SK-N-SH treated with all-trans-retinoic acid at 6 μM for 48 hours (cell line): ENCODE measurements at places on chromosomes 5 and 9.

DNA sequence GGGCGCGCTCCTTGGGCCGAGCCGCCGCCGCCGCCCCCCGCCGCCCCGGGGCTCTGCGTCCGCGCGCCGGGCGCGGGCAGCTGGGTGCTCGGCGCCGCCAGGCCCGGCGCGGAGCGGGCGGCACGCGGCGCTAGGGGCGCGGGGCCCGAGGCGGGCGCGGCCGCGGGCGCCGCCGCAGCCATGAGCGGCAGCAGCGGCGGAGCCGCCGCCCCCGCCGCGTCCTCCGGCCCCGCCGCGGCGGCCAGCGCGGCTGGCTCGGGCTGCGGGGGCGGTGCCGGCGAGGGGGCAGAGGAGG lies 351 bp downstream of the TRIO start:
- ATAC-seq: no peak

DNA sequence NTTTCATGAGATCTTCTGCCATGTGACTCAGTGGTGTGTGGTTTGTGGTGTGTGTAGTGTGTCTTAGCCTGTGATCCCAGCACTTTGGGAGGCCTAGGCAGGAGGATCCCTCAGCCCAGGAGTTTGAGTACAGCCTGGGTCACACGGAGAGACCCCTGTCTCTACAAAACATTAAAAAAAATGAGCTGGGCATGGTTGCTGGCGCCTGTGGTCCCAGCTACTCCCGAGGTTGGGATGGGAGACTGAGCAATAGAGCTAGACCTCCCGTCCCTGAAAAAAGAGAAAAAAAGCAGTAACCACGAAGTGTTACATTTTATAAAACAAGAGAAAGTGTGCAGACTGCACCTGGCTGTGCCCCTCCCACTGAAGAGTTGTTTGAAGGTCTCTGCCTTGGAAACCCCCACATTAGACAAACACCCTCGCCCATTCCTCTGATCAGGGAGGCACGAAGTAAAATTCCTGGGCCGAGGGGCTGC lies 21.2 kb upstream of the RNU6ATAC start:
- no peak for ATAC-seq

DNA sequence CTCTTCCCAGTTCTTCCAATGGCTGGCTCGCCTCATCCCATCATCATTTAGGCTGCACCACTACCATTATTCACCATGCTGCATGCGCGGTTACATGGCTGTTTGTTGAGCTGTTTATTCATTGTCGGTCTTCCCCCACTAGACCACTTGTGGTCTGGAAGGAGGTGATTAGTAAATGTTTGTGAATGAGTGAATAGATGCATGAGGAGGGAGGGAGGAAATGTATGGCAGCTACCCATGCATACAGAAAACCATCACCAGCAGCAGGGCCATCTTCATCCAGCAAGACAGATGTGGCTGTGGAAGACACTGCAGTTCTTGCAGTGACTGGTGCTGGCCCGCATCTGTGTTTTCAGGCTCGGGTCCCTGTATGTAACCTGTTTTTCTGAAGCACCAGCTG lies 113.3 kb upstream of the SAP30L start:
- no peak for ATAC-seq

DNA sequence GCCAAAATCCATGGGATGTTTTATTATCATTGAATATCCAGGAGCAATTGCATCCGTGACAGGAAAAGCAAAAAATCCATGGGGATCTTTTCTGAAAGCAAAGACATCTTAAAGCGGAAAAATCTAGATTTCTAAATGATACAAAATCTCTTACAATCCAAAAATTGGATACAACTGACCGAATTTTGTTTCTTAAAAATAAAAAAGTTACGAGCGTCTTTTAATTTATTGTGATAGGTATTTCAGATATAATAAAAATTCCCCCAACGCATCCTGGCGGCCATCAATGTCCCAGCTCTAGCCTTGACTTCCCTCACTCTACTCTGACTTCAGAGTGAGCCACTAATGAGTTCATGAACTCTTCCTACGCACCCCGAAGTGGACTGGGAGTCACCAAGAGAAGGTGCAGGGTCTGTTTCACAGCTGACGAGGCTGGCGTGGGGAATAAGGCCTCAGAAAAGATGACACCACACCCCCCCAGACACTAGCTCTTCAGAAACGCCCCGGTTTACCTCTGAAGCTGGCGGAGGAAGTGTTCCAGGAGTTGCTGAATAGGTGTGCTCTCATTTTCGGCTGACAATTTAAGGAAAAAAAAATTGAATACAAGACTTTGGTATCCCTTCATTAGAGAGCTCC lies 3.4 kb downstream of the BRD9 start:
- no peak for ATAC-seq

DNA sequence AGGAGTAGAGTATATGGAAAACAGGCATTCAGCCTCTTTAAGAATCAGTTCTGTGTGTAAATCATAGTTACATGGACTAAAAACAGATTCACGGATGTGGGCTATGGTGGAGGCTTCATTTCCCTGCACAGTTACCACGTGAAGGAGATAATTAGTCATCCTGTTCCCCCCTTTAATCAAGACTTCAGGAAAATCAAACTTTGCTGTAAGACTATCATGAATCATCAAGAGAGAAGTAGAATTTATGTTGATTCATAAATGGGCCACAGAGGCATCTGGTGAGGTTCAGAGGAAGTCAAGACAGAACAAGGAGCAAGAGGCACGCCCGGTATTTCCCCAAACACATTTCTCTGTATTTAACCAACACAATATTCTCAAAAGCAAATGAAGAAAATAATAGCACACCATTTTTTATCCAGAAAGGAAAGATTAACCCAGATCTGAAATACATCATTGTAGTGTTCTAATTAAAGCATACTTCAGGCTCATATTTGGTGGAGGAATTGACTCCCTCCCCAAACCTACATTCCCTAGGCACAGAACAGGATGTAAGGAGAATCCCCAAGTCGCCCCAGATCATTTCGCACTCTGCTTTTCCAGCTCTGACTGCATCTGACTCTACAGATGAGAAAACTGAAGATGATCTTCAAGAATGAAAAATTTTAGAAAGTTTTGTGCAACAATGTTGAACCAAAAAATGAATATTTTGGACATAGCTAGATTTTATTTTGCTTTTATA lies 175.8 kb upstream of the GAS1 start:
- peak; percentile 76 for ATAC-seq
